NCI-H748 treated with DMSO at 0.1 percent for 48 hours (cell line): ENCODE measurements at places on chromosomes 4 and X.

- no peak for DNase-seq
Measured at GRCh38 chrX:12768491-12768890, 22.7 kb upstream of the PRPS2 start.

GRCh38 chr4:186724058-186724863 lies 605 bp upstream of the FAT1 start:
- DNase-seq: no peak

DNA sequence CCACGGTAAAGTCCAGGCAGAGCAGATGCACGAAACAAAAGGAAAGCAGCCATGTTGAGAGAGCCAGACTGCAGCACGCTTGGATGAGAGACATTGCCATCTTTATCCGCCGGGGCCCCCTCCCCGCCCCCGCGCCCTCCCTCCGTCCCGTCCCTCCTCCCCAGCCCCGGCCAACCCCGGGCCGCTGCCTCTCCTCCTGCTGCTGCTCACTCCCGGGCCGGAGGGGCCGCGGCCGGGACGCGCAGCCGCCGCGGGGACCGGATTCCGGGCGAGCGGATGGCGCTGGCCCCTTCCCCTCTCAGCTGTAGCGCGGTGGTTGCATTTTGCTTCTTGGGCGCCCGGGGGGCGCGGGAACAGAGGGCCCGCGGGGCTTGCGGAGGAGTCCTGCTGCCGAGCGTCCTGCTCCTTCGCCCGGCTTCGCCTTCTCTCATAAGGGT lies 542 bp downstream of the RNF150 start:
- DNase-seq: no peak

DNA sequence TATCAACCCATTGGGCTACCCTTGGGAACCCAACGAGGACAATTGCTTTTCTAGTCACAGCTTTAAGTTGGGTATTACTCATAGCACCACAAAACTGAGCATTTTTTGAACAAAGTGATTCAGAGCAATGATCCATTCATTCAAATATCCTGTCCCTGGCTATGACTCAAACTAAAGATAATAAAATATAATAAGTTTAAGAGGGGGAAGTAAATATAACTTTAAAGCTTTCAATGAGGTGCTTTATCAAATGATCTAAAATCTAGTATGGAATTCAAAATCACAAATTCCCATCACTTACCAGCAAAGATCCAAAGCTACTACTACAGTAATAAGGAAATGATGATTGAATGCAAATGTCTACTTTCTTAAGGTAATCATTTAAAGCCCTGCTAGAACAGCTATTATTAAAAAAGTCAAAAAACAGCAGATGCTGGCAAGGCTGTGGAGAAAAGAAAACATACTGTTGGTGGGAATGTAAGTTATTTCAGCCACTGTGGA lies 39.8 kb upstream of the S100G start:
- no peak for DNase-seq

GRCh38 chrX:21479695-21480270 lies 105.6 kb downstream of the CNKSR2 start:
- peak; percentile 15 for DNase-seq

GRCh38 chr4:41380511-41381157 lies 123.9 kb downstream of the UCHL1 start:
- DNase-seq: no peak

DNA sequence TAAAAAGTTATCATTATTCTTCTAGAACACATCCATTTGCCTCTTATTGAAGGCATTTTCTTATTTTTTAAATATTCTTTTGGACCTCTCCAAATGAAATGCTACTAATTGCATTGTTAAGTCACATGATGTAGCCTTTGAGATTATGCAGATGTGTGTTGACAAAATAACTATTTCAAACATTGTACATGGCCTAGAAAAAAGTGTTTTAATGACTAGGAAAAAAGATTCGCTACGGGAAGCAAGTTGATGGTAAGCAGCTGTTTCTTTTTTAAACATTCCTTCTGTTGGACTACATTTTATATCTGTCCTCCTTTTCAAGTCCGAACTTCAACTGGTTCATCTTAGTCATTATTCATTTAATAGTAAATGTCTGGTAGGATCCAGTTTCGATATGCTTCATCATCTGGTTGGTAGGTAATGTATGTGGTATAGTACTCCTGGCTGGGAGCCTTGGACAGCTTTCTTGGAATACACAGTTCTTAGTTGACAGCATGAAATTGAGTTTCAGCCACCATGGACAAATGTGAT lies 34.3 kb upstream of the GUCY1A1 start:
- DNase-seq: no peak

DNA sequence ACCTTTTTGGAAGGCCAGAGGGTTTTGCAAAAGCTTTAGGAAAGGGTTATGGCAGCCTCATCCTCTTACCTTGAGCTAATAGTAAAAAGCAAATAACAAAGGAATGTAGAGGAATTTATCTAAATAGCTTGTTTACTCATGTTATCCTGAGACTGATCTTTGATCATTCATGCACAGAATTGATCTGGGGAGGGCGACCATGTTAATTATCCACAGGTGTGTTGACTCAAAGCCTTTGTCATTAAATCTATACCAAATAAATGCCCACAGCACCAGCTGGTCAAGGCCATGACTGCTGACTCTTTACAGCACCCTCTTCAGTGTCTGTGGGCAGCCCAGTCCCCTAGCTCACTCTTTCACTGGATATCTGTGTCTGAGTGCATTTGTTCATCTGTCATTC lies 22.8 kb upstream of the DCLK2 start:
- DNase-seq: no peak

DNA sequence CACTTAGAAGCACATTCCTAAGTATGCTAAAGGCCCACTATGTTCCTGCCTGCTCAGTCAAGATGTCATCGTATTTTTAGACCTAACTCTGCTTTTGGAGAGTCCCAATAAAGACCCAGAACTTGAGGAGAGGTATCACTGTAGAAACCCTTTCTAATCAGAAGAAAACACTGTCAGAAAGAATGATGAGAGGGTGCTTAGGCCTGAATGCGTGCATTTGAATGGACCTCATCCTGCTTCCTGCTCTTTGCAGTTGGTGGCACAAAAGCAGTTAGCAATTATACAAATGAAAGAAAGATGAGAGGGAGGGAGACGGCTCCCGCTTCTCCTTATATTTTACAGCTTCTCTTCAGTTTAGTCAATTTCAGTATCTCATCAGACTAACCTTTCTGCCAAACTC lies 987.2 kb downstream of the CCSER1 start:
- DNase-seq: no peak

GRCh38 chr4:138958519-138958918 lies 57.1 kb upstream of the NOCT start:
- DNase-seq: no peak

DNA sequence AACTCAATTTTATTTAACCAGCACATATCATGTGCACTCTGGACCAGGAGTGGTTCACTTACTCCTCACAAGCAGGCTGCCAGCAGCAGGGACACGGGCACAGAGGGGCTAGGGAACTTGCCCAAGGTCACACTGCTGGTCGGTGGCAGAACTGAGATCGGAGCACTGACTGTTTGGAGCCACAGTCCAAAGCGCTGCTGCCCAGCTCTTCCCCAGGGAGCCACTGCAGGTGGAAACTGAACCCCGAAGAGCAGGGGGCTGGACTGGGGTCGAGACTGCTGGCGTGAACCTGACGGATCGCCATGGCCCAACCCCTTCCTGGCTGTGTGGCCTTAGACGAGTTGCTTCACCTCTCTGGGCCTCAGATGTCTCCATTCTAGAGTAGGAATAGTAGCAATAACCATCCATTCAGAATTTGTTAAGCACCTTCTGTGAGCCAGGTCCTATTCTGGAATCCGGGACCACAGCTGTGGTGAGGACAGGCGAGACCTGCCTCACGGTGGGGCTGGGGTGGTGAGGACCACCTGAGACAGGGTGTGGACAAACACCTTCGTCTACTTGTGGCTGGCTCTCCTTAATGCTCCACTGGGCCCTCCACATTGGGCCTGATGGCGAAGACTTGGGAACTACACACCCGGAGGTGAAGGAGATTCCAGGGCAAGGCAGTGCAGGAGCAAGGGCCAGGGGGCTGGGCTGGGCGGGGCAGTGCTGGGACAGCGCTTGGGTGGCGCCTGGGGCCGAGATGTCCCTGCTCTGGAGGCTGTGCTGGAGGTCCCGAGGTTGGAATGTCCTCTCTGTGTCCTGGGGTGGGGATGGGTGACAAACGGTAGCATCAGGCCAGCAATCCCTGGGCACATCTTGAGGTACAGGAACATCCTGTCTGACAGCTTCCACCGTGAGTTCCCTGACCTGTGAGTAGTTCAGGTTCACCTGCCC lies 32.0 kb upstream of the KIAA0232 start:
- DNase-seq: no peak

- DNase-seq: no peak
Measured at GRCh38 chrX:44767308-44767707, 76.5 kb upstream of the DUSP21 start.

DNA sequence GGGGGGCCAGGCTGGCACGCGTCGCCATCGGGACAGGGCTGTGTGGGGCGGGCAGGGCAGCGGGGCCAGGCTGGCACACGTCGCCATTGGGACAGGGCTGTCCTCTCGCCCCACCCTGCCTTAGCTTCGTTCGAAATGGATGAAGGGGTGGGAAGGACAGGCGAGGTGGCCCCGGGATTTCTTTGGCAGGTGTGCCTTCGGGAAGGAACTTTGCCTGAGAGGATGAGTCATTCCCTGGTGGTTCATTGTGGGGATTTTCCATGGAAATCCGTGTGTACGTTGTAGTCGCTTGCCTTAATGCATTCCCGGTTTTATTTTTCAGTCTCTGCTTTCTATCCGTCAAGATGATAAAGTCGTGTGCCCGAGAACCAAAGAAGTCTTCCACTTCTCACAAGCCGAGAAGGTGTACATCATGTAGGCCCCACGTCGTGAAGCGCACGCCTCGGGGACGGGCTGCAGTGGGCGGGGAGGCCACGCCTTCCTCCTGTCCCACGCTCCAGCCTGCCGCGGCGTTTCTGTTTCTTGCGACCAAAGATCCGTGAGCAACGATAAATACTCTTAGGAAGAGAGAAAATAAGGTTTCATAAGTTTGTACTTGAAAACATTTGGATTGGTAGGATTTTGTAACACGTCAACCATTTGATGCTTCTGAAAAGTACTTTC lies 8.1 kb upstream of the UVSSA start:
- no peak for DNase-seq

DNA sequence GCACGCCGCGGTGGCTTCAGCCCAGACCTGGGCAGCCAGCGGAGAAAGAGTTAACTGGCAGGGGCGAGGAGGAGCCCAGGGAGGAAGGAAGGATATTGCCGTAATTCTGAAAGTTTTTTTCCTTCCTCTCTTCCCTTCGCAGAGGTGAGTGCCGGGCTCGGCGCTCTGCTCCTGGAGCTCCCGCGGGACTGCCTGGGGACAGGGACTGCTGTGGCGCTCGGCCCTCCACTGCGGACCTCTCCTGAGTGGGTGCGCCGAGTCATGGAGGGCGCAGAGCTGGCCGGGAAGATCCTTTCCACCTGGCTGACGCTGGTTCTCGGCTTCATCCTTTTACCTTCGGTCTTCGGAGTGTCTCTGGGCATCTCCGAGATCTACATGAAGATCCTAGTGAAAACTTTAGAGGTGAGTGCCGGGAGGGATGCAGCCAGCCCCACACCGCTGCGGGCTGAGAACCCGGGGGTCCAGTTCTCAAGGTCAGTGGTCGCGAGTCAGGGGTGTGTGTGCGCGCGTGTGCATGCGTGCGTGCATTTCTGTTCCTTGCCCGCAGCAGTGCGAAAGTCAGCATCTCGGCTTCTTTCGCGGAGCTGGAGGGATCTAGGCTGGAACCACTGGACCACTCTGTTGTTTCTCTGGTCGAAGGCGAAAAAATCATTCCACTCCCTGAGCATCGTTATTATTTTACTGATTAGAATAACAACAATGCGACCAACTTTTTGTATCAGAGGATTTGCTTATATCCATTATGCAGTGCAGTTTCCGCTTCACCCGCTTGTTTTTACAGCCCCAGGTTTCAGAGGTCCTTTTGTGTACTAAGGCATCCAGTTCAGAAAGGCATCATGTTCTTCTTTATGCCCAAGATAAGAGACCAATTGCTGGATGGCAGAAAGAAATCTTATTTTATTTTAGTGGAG lies 709 bp downstream of the GPAT3 start:
- DNase-seq: no peak

GRCh38 chr4:149897783-149898182 lies 82.1 kb upstream of the IQCM start:
- peak; percentile 42 for DNase-seq

DNA sequence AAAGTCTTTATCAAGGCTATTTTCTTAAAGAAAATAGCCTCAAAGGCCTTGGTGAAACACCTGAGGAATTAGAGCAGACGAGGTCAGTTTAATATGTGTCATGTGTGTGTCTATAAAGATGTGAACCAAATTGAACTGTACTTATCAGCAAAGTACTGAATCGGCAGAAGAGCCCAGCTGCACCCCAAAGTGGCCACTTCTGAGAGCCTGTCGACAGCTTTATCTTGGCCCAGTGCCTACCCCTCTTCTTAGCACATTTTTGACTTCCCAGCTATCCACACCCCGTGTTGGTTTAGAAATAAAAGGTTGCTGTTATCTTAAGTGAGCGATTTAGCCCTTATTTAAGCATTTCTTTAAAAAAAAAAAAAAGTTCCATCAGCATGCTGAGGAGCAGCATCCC lies 329.7 kb downstream of the FBXW7 start:
- DNase-seq: no peak

DNA sequence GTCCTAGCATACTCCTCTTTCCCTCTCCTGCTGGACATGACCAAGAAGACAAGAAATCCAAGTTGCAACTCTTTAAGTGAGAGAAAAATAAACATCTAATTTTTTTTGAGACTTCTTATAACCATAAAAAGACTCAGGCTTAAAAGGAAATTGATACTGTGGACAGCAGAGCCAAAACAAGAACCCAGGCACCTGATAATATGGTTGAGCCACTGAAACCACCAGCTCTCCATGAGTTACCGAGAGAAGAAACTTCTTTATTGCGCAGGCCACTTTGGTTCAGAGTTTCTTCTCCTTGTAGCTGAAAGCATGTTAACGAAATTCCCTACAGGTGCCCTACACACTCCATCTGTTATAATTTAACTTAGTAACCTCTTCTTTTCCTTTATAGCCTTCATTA lies 11.3 kb upstream of the SPCS3 start:
- no peak for DNase-seq

DNA sequence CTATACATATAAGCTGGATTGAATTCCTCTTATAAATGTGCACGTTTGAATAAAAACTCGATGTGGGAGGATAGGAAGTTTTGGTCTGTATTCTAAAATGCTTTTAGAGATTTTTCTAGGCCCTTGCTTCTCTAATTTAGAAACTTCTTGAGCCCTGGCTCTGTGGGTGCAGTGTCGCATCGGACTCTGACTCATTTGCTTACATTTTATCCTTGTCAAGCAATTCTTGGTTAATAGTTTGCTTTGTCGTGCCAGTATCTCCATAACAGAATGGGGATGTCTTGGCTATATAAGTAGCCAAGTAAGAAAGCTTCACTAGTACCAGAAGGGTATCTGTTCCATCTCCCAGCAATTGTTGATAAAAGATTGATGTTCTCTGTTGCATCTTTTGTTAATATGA lies 10.7 kb downstream of the SGMS2 start:
- no peak for DNase-seq

- no peak for DNase-seq
Measured at GRCh38 chr4:126268106-126268505, 953.4 kb downstream of the FAT4 start.
